ENCODE measurements at places on chromosomes 6 and 20. TPM values are rescaled to one million over a fixed set of nuclear protein-coding genes. Genes with fewer than 3 reads are reported as not detected.

The TRIM40 gene
- total RNA-seq: not detected

The GRM1 gene
- not detected for total RNA-seq

The GSTA4 gene
- 3.5 TPM for total RNA-seq

DNA sequence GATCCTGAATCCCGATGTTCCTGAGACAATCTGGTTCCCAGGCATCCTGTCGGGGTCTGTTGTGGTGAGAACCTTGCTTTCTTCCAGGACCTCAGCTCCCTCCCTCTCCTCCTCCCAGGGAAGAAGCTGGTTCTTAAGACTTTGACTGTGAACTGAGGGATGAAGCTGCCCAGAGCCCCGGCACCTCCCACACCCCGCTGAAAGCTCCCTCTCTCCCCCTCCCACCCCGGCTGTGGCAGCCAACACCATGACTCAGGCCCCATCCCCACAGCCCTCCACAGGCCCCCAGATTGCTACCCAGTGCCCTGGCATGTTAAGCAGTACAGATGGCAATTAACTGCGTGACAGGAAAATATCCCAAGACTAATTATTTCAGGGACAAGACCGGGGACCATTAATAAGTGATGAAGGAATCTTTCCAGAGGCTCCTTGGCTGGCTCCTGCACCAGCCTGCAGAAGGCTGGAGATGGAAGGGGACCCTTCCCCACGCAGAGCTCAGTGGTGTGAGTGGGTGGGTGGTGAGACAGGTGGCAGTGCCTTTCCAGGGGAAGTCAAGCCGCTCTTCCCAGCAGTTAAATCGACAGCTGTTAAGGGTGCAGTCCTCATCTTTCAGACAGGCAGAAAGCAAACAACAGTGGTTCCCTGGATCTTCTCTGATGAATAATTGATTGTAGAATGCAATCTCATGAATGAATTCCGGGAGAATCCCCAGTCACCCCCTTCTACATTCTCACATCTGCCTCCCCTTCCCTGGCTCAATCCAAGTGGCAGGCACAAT, 237.9 kb downstream of the LRFN2 start:
- no peak for DNase-seq

GRCh38 chr6:45843848-45844521, 171.7 kb downstream of the CLIC5 start:
- no peak for DNase-seq

- DNase-seq: no peak
Observed at GRCh38 chr6:168377484-168377855, 57.9 kb upstream of the DACT2 start.

- no peak for DNase-seq
Observed at GRCh38 chr6:41798901-41799558, 11.5 kb downstream of the TOMM6 start.
